ENCODE measurements at places on chromosomes 7 and 10.

- peak; percentile 52 for DNase-seq
Observed at GRCh38 chr10:132329565-132330485, 2.2 kb upstream of the LRRC27 start.

DNA sequence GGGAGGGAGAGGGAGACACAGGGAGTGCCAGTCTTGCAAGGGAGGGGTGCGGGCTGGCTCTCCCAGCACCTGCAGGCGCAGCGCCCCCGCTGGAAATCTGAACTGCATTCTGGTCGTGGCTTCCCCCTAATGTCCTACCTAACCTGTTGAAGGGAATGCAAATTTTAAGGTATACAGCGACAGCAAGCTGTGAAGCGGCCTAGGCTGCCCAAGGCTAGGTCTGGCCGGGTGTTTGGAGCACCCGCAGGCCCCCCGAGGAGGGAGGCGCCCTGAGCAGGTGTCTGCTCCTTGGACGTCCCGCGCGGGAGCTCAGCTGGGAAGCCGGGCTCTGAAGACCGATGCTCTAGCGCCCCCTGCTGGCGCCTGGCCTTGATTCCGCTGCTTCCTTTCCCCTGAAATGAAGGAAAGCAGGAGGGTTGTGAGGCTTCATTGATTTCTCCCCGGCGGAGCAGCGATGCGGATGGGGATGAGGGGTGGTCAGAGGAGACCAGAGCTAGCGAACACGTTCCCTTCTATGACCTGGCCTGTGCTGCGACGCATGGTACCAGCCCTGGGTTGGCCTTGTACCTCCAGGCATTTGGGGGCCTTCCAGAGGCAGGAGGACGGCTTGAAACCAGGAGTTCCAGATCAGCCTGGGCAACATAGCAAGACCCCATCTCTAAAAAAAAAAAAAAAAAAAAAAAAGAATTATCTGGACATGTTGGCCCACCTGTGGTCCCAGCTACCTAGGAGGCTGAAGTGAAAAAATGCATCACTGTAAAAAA lies 601.3 kb downstream of the GALNT17 start:
- peak; percentile 79 for DNase-seq

- DNase-seq = no peak
Observed at GRCh38 chr10:1874533-1874932, 137.2 kb upstream of the ADARB2 start.

GRCh38 chr7:28106321-28106829 lies 74.2 kb downstream of the JAZF1 start:
- no peak for DNase-seq

DNA sequence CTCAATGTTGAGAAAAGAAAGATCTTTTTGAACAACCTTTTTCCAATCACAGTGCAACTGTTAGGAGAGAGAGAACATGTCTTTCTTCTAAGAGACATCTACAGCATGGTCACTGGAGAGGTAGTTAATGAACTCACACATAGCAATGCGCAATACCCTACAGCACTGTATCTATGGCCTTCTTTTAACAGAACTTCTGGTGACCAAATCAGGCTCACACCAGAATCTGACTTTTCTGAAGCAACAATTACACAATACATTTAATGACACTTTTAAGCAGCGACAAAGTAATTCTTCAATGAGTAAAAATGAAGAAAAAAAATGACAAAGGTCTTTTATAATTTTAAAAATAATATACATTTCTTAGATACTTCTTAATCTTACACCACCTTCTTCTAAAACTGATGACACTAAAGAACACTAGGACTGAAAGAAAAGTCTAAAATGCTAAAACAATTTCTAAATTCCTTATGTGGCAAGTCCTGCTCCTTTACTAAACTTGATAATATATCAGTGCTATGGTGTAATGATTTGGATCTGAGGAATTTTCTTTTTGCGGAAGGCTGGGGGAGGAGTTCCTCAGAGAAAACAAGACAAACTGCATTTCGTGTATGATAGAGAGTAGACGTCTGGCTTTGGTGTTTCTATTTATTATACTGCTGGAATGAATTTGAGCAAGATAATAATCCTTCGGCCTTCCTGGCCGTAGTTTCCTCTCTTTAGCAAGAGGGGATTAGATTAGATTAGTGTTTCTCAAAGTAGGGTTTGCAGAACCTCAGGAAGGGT lies 166.3 kb downstream of the ZNF438 start:
- DNase-seq = no peak

- DNase-seq = peak; percentile 35
Observed at GRCh38 chr7:156473476-156474240, 166.9 kb upstream of the RNF32 start.
